ENCODE measurements at places on chromosomes 7 and 10.

DNA sequence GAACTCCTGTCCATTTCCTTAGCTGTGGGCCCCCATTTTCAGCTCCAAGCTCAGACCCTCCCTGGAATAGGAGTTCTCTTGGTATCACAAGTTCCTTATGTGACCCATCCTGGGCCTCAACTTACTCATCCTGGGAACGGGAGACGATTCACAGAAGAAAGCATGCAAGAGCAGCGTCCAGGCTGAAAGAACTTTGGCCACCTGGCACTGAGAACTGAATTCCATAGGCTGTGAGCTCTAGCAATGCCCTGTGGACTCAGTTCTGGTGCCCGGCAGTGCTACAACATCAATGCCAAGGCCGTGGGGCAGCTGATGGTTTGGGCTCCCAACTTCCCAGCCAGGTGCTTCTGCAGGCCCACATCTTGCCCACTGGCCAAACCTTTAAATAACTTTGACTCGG, 3.9 kb upstream of the CUEDC2 start:
- DNase-seq, result no peak

GRCh38 chr7:81929386-81929785, 159.5 kb upstream of the HGF start:
- no peak for DNase-seq

GRCh38 chr7:132830941-132831340, 250.9 kb downstream of the CHCHD3 start:
- DNase-seq, result no peak

- DNase-seq, result no peak
Measured at GRCh38 chr7:12322284-12322902, 81.3 kb downstream of the VWDE start.

DNA sequence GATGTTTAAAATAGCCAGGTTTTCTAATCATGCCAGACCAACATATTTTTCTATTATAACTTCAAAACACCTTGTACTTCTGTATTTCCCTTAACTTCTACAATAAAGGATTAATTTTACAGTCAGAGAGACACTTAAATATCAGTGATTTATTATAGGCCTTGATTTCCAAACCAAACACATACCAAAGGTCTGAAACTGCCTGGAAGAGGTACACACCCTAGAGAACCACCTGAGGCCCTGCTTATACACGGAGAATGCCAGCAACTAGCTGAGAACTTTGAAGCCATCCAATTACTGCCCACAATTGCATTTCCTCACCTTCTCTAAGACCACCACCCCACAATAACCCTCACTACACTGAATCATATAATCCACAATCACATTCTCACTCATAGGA, 4.9 kb downstream of the CCDC6 start:
- no peak for DNase-seq

Measured in stimulated activated CD4-positive, alpha-beta T cell treated with anti-CD3 and anti-CD28 coated beads, Interleukin-1b, Interleukin-23, amount 100 ng/mL, for 24 hours (primary cell).